ENCODE measurements at places on chromosomes 16 and 17.

GRCh38 chr16:56493126-56493525 is 26.7 kb downstream of the BBS2 start:
- no peak for DNase-seq

DNA sequence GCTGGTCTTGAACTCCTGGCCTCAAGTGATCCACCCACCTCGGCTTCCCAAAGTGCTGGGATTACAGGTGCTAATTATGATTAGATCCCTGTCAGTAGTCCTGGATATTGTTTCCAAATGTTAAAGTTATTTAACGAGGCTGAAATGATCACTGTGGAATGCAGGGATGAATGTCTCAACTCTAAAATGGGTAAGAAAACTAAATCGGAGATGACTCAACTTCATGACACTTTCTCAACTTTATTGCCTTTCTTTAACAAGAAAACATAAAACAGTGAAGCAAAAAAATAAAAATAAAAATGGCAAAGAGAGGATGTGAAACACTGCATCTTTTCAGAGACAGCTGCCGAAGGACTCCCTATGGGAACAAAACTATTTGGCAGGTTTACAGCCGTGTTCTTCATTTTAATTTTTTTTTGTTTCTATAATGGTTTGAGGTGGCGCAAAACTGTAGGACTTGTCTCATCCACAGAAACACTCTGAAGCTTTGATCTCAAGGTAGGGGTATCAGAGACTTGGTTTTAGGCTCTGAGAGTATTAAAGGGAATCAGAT is 382.0 kb downstream of the GRIN2A start:
- no peak for DNase-seq

DNA sequence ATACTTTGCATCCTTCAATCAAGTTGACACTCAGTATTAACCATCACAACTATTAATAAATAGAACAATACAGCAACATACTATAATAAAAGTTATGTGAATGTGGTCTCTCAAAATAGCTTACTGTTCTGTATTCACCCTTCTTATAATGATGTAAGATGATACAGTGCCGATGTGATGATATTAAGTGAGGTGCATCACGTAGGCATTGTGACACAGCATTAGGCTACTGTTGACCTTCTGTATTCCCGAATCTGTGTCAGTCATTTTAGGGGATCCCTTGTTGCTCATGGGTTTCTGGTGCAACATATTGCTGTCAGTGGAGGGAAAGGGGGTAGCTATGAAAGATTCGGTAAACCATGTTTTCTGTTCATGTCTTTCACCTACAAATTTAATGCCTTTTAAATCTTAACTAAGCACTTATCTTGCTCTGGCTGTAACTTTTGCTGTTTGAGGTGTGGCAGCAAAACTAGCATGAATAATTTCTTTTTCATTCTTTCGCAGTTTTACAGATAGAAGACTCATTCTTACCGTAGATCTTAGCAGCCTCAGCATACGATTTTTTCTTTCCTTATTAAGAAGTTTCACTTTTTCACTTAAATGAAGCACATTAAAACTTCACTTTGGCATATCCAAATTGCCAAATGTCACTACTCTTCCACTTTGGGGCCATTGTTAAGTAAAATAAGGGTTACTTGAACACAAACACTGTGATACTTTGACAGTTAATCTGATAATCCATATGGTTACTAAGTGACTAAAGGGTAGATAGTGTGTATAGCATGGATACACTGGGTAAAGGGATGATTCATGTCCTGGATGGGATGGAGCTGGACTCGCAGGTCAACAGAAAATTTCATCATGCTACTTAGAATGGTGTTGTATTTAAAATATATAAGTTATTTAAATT is 29.6 kb downstream of the NFAT5 start:
- no peak for DNase-seq

GRCh38 chr16:86681031-86681756 is 102.8 kb downstream of the FOXL1 start:
- DNase-seq: no peak

GRCh38 chr17:43383826-43384475 is 14.8 kb upstream of the ARL4D start:
- no peak for DNase-seq

GRCh38 chr17:80949451-80950421 is 41.9 kb upstream of the CHMP6 start:
- no peak for DNase-seq

- DNase-seq: no peak
These were observed 46.3 kb downstream of the ABCC12 start for GRCh38 chr16:48109475-48109874.

- no peak for DNase-seq
These were observed 14.7 kb downstream of the CCR7 start for GRCh38 chr17:40550608-40551007.

DNA sequence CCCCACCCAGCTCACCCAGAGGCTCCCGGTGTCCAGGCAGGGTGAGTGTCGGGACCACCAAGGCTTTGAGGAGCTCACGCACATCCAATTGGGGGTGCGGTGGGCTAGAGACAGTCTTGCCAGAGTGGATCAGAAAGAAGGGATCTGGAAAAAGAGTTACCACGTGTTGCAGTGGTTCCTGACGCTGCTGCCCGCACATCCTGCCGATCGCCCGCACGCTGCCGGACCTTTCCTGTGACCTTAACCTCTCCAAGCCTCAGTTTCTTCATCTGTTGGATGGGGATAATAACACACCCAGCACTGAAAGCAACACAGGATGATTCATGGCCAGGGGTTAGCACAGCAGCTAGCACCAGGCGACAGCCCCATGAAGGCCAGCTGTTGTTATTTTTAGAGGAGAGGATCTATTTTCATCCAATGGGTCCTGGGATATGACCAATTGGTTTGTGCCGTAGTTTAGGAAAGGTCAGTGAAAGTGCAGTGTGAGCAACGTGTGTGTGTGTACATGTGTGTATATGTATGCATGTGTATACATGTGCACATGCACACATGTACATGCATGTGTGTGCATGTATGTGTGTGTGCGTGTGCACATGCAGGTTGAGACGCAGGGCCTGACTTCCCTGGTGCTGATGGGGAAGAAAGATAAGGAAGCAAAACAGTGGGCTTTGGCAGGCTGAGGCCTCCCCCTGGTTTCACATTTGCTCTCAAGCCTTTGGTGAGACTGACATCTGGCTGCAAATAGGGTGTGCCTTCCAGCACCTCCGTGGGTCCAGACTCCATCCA is 2.5 kb downstream of the ITGAX start:
- no peak for DNase-seq

- no peak for DNase-seq
These were observed 13.4 kb downstream of the RTN4RL1 start for GRCh38 chr17:2011411-2012371.

DNA sequence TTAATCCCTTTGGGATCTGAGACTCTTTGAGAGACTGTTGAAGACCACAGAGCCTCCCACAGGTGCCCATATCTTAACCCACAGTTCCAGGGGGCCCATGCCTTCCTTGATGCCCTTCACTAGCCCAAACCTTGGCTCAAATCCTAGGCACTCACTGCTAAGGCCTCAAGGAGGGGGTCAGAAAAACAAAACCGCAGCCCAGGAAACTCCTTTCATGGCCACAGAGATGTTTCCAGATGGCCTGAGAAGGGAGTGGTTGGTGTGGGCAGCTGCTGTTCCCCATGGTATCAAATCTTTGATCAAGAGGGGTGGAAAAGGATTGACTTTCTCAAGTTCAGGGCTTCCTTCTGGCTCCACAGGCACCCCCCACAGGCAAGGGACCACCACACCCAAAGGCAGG is 44.7 kb downstream of the CDH1 start:
- DNase-seq: no peak

GRCh38 chr16:59111280-59111679 is 377.2 kb upstream of the GOT2 start:
- no peak for DNase-seq

DNA sequence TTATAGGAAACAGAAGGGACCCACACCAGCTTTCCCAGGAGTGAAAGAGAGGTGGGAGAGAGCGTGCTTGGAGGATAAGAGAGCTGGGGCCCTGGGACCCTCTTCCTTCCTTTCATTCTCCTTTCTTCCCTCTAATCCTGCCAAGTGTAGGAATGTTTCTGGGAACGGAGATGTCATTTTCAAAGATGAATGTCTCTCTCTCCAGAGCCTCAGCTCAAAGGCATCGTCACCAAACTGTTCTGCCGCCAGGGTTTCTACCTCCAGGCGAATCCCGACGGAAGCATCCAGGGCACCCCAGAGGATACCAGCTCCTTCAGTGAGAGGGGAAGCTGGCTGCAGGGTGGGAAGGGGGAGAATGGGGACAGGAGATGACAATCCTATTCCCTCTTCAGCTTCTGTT is 2.0 kb downstream of the FGF11 start:
- DNase-seq: no peak

DNA sequence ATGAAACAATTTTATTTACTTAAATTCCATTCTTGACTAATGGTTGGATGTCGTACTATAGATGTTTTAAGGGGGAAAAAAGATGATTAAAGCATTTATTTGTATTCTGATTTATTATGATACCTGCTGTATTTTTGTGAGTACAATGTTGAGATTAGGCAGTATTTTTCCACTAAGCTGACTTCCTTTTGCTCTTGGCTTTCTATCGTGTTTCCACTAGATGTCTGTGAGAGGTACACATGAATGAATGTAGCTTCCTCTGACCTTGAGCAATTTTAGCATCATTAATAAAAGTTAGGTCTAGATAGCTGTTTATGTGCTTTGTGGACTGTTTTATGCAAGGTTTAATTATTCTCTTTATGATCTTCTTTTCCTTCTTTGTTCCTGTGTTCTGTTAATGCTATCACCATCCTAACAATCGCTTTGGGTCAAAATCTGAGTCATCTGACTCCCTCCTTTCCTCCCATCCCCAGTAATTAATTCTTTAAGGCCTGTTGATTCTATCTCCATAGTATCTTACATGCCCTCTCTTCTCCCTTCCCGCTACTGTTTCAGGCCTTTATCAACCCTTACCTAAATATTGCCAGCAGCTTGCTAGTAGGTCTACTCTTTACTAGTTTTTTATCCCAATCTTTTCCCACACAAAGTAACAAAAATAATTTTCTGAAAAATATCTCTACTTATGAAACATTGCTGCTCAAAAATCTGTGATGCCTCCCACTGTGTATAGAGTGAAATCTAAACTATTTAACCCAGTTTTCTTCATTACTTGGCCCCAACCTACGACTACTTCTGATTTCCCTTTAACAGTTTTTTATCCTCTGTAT is 76.0 kb downstream of the VMP1 start:
- DNase-seq: no peak

GRCh38 chr17:82767041-82767754 is 15.3 kb downstream of the TBCD start:
- DNase-seq: no peak

DNA sequence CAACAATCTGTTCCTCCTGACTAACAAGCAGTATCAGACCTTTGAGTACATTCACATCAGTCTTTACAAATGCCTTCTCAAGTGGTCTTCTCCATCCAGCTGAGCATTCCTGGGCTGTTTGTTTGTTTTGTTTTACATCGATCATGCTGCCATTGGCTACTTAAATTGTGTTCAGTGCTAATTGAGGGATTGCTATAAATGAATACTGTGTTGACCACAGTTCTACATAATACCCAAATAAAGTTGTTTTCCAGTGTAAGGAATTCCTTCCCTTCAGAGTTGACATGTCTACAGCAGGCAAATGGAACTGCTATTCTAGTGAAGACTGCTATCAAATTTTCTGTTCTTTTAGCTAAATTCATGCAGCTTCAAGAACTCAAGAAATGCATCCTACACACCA is 3.2 kb downstream of the CDH8 start:
- DNase-seq: no peak

GRCh38 chr16:88967830-88968588 is 9.0 kb downstream of the CBFA2T3 start:
- DNase-seq: no peak

DNA sequence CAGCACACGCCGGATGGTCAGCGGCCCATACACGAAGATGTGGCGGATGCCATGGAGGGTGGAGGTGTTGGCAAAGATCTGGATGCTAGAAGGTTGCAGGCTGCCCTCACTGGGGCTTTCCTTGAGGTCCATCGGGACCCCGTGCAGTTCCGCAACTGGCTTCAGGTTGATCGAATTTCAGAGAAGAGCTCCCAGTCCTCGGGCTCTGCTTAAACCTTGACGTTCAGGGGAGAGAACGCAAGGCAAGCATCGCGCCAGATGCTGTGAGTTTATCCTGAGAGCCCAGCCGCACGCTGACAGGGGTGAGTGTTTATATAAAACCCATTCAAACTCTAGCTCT is 98.7 kb upstream of the CCL2 start:
- DNase-seq: no peak

DNA sequence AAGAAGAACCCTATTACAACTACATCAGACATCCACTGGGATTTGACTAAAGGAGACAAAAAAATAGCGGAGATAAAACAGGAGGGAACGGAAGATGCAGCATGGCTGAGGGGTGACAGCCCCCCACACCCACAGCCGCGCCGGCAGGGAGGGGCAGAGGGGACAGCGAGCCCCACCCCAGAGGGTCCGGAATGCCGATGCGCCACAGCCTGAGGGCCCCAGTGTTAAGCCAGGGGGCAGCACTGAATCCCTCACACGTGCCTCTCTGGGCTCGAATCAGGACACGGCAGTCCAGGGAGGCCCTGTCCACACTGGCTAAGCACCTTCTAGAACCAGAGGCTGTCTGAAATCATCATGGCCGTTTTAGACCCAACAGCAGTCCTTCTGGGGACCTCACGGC is 18.8 kb downstream of the MAP1LC3B start:
- no peak for DNase-seq

GRCh38 chr16:3646348-3646920 is 8.1 kb upstream of the DNASE1 start:
- no peak for DNase-seq

DNA sequence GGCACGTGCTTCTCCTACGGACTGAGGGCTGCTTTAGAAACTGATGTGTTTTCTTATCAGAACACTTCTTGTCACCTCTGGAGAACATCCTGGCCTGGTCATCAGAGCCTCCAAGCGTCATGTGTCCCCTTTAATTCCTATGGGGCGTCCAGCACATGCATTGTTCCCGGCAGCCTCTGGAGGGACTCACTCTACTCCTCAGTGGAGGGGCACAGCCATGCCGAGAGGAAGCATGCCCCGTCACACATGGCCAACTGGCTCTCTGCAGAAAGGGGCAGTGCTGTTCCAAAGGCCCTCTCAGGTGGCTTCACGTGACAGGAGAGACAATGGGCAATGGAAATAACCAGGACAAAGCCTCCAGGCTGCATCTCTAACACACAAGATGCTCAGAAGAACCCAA is 31.8 kb downstream of the CDRT15L2 start:
- no peak for DNase-seq

GRCh38 chr17:82963104-82963950 is 116.1 kb upstream of the METRNL start:
- no peak for DNase-seq

- no peak for DNase-seq
These were observed 399 bp downstream of the STX1B start for GRCh38 chr16:31009894-31010584.

- no peak for DNase-seq
These were observed 62.4 kb upstream of the MARCHF10 start for GRCh38 chr17:62870552-62870971.

- no peak for DNase-seq
These were observed 1.2 kb downstream of the PTX4 start for GRCh38 chr16:1487395-1488053.

DNA sequence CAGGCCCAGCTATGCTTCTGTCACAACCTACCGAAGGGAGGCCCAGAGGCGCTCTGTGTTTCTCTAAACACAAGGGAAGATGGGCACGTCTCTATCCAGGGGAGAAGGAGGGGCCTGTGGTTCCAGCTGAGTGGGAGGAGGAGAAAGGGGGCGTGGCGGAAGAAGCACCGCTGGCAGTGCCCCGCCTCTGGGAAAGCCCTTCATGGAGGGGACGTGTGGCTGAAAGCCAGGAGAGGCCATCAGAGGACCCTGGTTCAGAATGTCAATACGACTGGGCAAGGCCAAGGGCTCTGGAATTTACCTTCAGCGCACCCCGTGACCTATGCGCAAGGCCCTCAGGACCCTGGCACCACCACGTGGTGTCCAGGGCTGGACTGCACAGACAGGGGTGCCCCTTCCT is 12.3 kb upstream of the SLC38A8 start:
- DNase-seq: no peak
